ENCODE measurements at places on chromosomes 1 and 21. TPM values are rescaled to one million over a fixed set of nuclear protein-coding genes. Genes with fewer than 3 reads are reported as not detected.

Gene FAM43B
- total RNA-seq, result 0.09 TPM

GRCh38 chr1:198649968-198650338 lies 11.1 kb downstream of the PTPRC start:
- no peak for DNase-seq

- no peak for DNase-seq
These were observed 36.2 kb downstream of the CACHD1 start for GRCh38 chr1:64505944-64506655.

- DNase-seq, result no peak
These were observed 4.9 kb downstream of the RD3 start for GRCh38 chr1:211487082-211487481.

- no peak for DNase-seq
These were observed 13.6 kb downstream of the WDR4 start for GRCh38 chr21:42865776-42866160.

Gene GRIK3
- 0.05 TPM for total RNA-seq

Gene CR1L
- 0.85 TPM for total RNA-seq

DNA sequence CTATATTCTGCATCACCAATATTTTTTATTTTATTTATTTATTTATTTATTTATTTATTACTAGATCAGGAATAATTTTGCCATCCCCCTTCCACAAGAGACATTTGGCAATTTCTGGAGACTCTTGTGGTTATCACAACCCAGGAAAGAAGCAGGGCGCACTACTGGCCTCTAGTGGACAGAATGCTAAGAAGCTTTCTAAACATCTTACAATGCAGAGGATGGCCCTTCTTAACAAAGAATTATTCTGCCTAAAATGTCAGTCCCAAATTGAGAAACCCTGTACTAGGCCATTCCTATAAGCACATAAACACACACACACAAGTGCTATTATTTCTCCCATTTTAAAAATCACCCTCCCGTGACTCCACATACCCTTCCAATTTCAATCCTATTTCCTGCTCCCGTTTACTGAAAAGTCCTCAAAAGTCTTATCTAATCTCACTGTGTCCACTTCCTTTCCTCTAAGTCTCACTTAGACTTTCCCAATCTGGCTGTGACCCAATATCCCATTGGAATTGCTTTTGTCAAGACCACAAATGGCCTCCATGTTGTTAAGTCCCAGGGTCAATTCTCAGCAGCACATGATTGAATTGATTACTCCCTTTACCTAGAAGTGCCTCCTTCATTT lies 43.7 kb upstream of the RNF11 start:
- peak; percentile 61 for DNase-seq

DNA sequence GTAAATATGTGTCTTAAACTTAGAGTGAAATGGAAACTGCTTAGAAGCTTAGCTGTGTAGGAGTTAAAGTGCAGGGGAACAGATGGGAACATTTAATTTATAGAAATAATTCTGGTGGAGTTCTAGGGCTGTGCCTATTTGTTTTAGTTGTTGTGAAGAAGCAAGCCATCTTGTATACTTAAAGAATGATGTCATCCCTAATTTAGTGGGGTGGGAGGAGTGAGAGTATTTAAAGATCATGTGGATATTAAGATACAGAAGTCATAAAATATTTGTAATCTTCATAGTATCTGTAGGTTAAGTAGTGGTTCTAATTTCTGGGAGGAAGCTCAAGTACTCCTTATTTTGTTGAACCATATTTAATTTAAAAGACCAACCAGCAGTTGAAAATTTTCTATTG lies 41.5 kb downstream of the BACH1 start:
- DNase-seq, result no peak

DNA sequence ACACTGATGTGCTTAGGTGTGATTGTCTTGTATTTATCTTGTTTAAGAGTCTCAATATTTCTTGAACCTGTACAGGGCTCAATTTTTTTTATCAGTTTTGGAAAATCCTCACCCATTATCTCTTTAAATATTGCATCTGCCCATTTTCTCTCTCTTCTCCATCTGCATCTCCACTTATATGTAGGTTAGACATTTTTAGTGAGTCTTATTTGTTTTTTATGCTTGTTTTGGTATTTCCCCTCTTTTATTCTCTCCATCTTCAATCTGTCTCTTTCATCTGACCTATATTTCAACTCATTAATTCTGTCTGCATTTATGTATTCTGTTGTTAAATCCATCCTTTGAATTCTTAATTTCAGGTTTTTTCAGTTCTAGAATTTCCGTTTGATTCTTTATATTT lies 32.9 kb upstream of the SHCBP1L start:
- no peak for DNase-seq

GRCh38 chr1:172338295-172338735 lies 82.2 kb upstream of the C1orf105 start:
- DNase-seq, result no peak

Gene CFAP107
- total RNA-seq, result not detected

Gene LRRC3
- total RNA-seq, result 0.24 TPM

DNA sequence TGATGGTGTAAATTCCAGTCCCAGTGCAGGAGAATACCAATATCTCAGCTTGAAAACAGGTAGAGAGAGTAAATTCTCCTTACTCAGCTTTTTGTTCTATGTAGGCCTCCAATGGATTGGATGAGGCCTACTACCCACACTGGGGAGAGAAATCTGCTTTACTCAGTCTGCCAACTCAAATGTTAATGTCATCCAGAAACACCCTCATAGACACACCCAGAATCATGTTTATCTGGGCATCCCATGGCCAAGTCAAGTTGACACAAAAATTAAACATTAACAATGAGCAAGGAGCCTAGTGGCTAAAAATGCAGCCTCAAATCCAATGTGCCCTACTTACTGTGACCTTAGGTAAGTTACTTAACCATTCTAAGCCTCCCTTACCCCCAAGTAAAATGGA lies 6.9 kb upstream of the HLX start:
- no peak for DNase-seq

DNA sequence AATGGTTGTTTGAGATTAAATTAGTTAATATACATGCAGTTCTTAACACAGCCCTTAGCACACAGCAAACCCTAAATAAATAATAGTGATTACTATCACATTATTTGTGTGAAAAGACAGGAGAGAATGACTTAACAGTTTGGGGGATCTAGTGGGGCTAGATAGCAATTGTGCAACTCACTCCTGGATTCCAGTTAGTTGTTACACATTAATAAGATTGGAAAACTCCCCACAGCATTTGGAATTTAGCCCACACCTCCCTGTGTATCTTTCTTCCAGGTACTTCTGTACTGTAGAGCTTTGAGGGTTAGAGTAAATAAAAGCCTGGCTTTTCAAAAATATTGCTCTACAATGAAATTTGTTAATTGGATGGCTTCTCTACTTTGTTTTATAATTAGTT lies 93.2 kb downstream of the KCTD3 start:
- DNase-seq, result no peak

DNA sequence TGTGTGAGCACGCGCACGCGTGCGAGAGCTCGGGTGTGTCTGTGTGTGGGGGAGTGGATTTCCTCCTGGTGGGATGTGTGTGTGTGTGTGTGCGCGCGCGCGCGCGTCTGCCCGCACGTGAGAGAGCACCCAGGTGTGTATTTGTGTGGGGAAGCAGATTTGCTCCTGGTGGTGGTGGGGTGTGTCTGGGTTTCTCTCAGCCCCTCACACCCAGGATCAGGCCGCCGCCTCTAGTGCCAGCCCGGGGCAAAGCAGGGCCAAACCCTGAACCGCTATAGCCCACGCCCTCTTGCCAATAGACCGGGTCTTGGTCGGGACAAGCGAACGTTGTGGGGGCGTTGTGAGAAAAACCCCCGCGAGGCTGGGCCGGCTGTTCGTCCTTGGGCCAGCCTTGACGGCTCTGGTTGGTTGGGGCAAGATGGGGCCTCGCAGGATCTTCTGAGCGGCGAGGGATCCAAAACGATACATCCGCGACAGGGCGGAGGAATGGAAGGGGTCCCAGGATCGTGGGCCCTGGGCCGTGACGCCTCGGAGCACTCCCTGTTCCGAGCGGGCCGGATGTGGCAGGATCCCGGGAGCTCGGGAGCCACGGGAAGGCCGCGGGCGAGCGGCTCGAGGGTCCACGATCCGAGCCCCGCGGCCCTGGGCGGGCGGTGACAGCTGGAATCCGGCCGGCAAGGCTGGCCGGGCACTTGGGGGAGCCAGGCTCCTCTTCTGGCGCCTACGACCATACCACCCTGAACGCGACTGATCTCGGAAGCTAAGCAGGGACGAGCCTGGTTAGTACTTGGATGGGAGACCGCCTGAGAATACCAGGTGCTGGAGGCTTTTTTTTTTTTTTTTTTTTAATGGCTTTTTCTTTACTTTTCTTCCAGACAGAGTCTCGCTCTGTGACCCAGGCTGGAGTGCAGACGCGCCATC lies 68.2 kb downstream of the RNF187 start:
- DNase-seq, result no peak

- no peak for DNase-seq
These were observed 24.9 kb upstream of the PARP1 start for GRCh38 chr1:226432586-226433340.

- DNase-seq, result no peak
These were observed 66.1 kb downstream of the GPATCH2 start for GRCh38 chr1:217564833-217565232.

GRCh38 chr1:64000021-64000420 lies 203.4 kb upstream of the UBE2U start:
- no peak for DNase-seq

Gene BSND
- total RNA-seq, result 0.14 TPM

Gene MSH4
- 0.19 TPM for total RNA-seq

- DNase-seq, result no peak
These were observed 127.6 kb upstream of the C1orf105 start for GRCh38 chr1:172292840-172293239.

Gene KAZN
- 1.3 TPM for total RNA-seq

DNA sequence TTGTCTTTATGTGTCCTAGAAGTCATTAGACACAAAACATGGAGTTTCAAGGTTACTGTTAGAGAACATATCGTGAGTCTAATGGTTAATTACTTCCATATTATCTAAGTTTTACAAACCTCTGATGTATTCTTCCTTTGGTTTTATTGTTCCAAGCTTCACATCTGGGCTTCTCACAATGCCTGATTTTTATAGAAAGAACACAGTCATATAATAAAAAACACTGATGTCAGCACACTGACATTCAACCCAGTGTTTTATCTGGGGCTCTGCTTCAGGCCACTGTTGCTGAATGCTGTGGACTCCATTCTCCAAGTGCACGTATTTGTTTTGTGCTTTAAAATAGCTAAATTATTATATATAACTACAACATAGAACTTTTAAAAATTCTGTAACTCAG lies 232.9 kb downstream of the SMYD3 start:
- DNase-seq, result no peak

- DNase-seq, result no peak
These were observed 31.4 kb downstream of the GNG12 start for GRCh38 chr1:67801903-67802302.

GRCh38 chr1:223712850-223713474 lies 623 bp downstream of the CAPN2 start:
- DNase-seq, result no peak

Gene RNF187
- 22.2 TPM for total RNA-seq

DNA sequence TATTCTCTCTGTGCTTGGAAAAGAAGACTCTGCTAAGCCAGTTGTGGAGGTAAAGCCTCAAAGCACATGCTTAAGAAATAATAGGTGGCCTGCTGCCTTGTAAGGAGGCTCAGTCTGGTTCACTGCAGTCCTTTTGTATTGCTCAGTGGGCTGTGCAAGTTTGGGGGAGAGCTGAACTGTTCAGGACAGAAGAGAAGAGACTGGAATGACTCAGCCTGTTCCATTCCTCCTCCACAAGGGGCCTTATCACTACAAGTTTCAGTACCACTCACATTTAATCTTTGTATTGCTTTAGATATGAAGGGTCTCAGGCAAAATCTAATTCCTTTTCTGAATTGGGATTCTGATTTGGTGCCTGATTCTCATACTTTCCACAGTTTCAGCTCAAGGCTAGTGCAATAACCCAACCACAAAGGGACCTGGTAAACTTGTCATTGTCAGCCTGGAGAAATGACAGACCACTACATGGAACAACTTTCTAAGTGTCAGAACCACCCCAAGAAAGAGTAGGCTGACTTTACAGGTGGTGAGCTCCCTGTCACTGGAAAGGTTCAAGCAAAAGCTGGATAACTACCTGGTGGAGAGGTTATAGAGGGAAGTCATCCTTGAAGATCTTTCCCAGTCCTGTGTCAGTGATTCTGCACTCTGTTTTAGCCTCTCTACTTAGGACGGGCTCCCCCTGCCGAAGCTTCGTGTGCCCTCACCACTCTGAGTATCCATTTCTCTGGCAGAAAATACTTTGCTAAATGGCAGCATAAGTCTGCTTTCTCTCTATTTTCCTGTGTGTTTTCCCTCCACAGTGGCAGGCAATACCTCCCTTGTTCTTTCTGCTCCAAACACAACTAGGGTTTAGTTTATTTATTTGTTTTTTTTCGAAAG lies 162.9 kb upstream of the GJB5 start:
- DNase-seq, result no peak

DNA sequence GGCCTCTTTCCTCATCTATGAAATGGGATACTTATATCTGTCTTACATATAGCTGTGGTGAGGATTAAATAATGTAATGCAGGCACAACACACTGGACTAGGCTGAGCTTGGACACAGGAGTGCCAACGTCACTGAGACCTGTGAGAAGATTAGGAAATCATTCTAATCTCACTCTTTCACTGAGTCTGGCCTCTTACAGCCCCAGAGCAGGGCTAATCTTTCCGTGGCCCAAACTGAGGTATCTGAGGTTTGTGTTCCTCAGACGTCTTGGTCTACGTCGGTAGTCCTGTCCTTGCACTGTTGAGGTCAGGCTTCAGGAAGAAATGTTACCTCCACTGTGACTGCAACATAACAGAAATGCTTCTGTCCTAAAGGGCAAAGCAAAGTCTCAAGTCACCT lies 22.6 kb upstream of the A3GALT2 start:
- DNase-seq, result no peak

- DNase-seq, result no peak
These were observed 2.0 kb downstream of the AHDC1 start for GRCh38 chr1:27601771-27602461.

Gene IL10RB
- 38.2 TPM for total RNA-seq

GRCh38 chr1:119209061-119209460 lies 68.6 kb upstream of the WARS2 start:
- no peak for DNase-seq

GRCh38 chr21:15250384-15250783 lies 185.6 kb upstream of the NRIP1 start:
- no peak for DNase-seq

GRCh38 chr21:36423771-36424433 lies 38.7 kb downstream of the CHAF1B start:
- no peak for DNase-seq

- no peak for DNase-seq
These were observed 1.7 kb downstream of the S100B start for GRCh38 chr21:46603228-46603627.

DNA sequence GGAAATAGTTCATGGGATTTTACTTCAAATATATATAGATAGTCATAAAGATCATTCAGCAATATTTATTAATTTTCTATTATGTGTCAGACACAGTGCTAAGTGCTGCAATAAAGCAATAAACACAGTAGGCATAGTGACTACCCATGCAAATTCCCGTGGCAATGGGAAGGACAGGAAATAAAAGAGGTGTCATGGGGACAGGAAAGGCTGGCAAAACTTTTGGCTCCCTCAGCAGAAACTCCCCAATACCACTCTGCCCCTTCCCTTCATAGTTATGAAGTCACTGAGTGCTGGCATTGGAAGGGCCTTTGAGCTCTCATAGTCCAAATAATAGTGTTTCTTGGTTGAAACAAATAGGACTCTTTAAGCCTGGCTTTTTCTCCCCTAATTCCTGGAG lies 104.4 kb upstream of the DPT start:
- DNase-seq, result no peak

- no peak for DNase-seq
These were observed 25.0 kb upstream of the CCDC27 start for GRCh38 chr1:3727042-3727824.

- DNase-seq, result peak; percentile 3
These were observed 65.9 kb downstream of the LHX4 start for GRCh38 chr1:180295999-180296398.
